ENCODE measurements at places on chromosomes 5 and 9.

GRCh38 chr5:129041196-129041881, 53.2 kb upstream of the ISOC1 start:
- no peak for DNase-seq

DNA sequence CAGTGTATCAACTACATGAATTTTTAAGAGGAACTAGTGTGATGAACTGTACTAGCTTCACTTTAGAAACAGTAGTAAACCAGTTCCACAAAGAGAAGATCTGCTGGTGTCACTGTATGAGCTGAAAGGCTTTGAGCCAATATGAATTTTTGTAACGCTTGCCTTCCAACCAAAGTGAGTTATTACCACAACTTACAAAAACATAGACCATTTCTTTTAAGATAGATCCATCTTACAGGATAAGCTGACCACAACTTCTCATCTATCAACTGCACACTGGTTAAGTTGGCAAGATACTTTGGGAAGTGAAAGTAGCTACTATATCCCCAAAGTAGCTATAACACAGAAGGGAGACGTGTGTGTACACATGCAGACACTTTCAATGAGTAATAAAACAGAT, 849.6 kb upstream of the DMAC1 start:
- DNase-seq: no peak

GRCh38 chr5:127941646-127942045, 141.9 kb upstream of the SLC12A2 start:
- DNase-seq: no peak

DNA sequence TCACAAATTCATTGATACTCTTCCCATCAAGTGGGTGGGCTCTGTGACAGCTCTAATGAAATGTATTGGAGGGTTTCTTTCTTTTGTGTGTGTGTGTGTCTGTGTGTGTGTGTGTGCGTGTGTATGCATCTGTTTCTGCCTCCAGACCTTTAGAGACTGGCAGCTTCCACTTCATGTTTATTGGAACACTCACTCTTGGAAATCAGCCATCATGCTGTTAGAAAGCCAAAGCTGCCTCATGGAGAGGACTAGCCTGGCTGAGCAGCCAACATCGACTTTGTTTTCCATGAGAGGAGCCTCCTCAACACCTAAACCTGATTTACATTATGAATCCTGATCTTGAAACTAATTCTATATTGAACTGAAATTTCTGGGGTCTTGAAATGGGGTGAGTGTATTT, 128.5 kb upstream of the FAM174A start:
- no peak for DNase-seq

- DNase-seq: no peak
These were observed 94.1 kb downstream of the RXRA start for GRCh38 chr9:134420281-134420845.

GRCh38 chr9:138098116-138098907, 220.7 kb downstream of the CACNA1B start:
- no peak for DNase-seq

DNA sequence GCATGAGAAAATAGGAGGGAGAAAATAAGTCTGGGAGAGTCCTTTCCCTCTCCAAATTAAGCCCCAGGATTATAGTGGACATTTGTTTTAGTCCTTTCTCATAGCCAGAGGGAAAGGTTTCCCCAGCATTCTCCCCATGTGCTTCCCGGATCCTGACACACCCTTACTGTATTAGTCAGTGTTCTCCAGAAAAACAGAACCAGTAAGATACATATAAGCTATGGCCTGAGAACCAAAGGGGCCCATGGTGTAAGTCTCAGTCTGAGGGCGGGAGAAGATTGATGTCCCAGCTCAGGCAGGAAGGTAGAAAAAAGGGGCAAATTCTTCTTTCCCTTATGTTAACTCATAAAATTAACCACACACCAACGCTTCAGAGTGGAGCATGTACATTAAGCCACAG, 25.6 kb upstream of the SPATA31D4 start:
- no peak for DNase-seq

GRCh38 chr9:93810028-93810971, 144.9 kb downstream of the BARX1 start:
- DNase-seq: no peak

GRCh38 chr5:9927521-9927997, 297.4 kb upstream of the TAS2R1 start:
- no peak for DNase-seq

DNA sequence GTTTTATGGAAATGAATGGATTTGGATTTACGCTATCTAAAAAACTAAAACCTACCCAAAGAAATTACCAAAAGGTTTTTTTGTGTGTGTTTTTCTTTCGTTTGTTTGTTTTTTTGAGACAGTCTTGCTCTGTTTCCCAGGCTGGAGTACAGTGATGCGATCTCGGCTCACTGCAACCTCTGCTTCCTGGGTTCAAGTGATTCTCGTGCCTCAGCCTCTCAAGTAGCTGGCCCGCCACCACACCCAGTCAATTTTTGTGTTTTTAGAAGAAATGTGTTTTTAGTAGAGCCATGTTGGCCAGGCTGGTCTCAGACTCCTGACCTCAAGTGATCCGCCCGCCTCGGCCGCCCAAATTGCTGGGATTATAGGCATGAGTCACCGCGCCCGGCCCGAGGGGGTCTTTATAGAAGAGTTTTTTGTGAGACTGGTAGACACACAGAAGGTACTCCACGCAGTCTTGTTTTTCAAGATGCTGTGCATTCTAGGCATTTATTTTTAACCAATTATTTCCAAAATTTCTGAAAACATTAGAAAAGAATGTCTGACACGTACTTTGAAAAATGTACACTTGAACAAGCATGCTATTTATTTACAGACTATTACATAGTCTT, 75.7 kb downstream of the NR6A1 start:
- no peak for DNase-seq

DNA sequence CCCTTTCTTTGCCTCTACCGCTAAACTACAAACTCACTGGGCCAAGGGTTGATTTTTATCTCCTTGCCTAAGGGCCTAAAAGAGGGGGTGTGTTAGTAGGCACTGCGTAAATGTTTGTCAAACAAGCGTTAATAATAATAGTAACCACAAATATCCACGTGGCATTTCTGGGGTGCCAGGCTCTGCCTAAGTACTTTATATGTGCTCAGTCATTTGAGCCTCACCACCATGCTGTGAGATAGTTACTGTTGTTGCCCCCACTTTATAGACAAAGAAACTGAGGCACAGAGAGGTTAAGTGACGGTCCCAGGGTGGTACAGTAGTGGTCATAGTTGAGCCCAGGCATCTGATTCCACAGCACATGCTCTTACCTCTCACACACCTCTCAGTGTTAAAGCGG, 52.4 kb downstream of the ERGIC1 start:
- DNase-seq: no peak

DNA sequence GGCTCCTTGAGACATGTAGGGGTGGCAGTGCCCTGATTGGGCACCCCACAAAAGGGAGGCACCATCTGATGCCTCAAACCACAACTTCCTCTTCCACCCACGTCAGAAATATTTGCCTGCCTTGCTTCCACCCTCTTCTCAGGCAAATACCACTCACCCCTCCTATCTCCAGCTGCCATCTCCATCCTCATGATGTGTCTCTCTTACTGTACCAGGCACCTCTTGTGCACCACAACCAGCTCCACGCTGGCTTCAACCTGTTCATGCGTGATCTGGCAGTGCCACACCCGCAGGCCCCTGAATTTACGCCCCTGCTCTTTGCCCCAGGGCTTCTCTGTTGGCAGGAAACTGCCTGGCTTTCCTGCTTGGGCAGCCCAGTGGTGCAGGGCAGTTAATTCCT, 87.8 kb upstream of the HSPA9 start:
- no peak for DNase-seq

- DNase-seq: peak; percentile 29
These were observed 3.0 kb downstream of the RLN2 start for GRCh38 chr9:5301544-5301943.

DNA sequence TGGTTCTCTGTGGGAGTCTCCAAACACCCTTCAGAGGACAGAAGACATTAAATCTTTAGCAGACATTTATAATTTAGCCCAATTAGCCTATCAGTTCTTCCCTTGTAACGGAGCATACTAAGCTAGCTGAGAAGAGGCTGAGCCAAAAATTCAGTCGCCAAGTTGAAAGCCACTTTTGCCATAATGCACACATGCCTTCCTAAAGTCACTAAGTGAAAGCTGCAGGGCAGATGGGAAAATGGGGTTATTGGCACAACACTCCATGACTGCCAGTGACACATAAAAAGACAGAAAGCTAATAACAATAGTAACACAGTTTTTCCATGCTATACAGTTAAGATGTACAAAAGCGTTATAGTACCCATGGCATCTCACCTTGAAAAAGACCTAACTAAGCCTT, 176.2 kb downstream of the DIRAS2 start:
- DNase-seq: no peak

GRCh38 chr5:134523543-134524271, 1.8 kb upstream of the JADE2 start:
- no peak for DNase-seq

GRCh38 chr5:65191554-65192135, 290.1 kb downstream of the ADAMTS6 start:
- DNase-seq: no peak

DNA sequence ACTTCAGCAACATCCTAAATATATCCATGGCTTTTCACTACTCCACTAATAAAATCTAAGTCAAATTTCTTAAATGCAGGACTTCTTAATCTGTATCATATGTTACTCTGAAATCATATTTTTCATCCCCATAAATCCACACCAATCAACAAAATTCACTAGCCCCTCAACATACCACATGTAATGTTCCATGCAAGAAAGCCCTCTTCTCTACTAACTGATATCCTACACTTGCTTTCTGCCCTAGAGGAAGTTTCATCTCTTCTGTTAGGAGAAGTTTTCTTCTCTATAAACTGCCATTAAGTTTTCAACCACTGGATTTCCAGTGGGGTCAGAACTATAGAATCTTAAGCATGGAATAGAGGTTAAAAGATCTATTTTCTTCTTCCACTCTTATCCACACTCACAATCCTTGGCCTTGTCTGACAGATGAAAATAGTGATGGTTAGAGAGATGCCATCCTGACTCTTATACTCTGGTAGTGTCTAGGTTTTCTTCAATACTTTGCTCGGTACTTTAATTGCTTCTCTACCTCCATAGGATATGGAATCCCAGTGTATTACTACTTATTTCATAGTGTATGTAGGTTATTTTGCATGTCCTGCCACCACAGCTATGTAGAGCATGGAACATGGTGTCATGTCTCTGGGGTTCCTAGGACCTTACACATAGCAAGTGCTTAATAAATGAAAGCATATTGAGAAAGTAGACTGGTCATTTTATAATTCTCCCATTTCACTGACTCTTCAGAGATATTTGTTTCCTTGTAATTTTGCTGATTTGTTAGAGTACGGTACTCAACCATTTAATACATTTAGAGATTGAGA, 48.4 kb downstream of the ALDH1A1 start:
- DNase-seq: no peak

GRCh38 chr5:158807-159447, 32.4 kb upstream of the LRRC14B start:
- DNase-seq: no peak

DNA sequence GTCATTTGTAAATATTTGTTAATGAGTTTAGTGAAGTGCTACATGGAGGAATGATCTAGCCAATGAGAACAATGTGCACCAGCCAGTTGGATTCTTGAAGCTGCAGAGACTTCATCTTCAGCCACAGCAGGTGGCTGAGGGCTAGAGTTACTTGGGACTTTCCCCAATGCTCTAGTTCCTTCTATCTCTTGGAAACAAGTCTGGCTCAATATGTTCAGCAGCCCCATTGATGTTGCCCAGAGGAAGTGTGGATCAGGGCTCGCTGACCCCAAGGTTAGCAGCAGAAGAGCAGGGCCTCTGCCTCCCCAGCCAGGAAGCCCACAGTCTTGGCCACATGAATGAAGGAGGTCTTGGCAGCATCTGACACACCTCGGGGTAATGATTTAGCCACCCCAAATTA, 117.5 kb downstream of the SLC1A3 start:
- no peak for DNase-seq

- DNase-seq: no peak
These were observed 2.8 kb downstream of the HSDL2 start for GRCh38 chr9:112382501-112383364.

DNA sequence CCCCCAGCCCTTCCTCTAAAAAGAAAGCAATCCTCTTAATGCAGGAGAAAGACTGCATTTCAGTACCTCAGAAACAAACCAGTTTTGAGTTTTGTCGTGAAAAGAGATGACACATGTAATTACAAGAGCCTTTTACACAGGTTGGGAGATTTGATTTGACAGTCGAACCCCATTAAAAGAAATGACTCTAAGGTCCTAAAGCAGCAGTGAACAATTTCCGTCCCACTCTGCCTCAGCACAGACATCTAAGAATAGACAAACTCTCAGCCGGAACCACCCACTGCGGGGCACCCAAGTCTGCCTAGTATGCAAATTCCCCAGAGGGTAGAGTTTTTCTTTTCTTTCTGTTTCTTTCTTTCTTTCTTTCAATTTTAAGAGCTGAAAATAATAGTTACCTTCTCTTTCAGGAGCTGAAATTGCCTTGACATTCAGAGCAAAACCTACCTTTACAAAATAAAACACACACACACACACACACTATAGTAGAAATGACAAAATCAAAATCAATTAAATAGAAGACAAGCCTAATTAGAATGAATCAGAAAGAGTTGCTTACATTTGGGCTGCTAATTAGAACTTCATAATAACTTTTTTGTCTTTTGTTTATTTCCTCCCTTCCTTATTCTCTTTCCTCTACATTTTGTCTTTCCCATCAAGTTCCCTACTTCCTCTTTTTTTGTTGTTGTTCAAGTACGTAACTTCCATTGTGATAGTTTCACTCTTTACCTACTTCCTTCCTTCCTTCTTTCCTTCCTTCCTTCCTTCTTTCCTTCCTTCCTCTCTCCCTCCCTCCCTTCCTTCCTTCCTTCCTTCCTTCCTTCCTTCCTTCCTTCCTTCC, 65.1 kb downstream of the BASP1 start:
- DNase-seq: no peak

GRCh38 chr5:176882567-176882903, 16.6 kb downstream of the HK3 start:
- no peak for DNase-seq

- DNase-seq: peak; percentile 75
These were observed 1.0 kb downstream of the AQP3 start for GRCh38 chr9:33446240-33446945.

- DNase-seq: no peak
These were observed 38.7 kb upstream of the ANGPTL2 start for GRCh38 chr9:127161081-127161624.

DNA sequence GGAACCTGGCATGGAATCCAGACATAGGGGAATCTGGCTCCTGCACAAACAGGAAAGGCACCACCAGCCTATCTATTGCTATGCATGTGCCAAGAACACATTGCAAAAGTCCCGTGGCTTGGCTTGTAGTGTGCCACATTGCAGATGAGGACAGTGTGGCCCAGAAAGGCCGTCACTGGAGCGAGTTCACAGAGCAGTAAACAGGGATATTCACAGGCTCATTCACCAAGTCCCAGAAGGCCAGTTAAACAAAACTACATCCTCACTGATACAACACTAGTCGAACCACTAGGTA, 39.6 kb upstream of the TRIM32 start:
- DNase-seq: no peak
